NCI-H2081 (cell line): ENCODE measurements at places on chromosomes 3 and 15.

DNA sequence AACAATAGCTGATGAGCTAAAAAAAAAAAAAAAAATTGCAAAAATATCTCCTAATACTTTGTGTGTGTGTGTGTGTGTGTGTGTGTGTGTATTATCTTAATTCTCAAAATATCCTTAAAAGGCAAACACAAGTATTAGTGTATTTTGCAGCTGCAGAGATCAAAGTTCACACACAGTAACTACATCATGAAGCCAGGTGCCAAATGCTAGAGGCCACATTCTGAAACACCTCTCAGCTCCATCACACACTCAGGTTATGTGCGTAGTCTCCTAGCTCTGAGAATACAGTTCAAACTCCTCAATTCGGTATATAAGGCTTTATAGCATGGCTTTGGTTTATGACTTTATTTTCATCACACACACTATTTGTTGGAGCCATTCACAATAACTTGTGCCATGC is 33.5 kb upstream of the PPARG start:
- no peak for DNase-seq

- peak; percentile 27 for DNase-seq
Observed at GRCh38 chr3:27623085-27623753, 98.9 kb downstream of the EOMES start.

DNA sequence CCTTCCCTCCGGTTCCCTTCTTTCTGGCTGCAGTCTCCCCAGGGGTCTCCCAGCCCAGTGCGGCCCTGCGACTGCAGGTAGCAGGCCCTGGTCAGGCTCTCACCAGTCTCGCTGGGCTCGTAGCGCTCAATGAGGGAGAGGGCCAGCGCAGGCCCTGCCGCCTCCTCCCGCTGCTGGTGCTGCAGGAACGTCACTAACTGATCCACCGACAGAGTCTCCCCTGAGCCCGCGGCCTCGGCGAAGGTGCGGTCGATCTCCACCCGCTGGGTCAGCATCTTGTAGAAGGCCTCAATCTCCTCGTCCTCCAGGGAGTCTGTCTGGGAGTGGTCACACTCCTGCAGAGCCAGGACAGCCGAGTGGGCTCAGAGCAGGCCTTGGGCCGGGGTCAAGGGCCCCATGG is 18.3 kb downstream of the PLCD1 start:
- DNase-seq: no peak

DNA sequence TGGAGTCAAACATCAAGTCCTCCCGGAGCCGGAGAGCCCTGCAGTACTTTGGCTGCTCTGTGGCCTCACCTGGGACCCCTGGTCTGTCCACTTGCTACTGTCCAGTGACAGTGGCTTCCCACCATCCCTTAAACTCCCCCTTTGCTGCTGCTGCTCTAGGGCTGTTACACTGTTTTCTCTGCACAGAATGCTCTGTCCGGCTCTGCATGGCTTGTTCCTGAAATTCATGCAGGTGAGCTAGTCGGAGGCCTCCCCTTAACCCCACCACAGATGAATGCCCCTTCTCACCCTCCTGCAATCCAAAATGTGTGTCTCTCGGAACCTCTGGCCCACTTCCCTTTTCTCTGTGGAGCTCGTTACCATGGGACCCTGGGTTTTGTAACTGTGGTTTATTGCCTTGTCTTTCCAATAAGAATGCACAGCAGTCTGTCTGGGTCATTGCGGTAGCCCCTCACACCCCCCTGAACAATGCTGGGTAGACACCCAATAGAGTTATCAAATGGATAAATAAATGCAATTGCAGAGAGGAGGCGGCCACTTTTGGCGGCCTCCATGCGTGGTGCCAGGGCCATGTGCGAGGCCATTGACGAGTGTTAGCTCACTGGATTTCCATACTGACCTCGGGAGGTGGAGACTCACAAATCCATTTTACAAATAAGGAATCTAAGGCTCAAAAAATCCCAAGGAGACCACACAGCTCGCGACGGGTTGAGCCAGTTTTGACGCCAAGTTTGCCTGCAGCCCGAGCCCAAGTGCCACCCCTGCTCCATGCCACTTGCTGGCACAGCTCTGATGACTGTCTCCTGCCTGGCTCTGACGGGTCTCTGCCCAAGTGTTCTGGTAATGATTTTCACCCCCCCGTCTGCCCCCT is 48.5 kb downstream of the RGMA start:
- no peak for DNase-seq
